ENCODE measurements at places on chromosomes 1 and 21.

- DNase-seq: peak; percentile 8
Measured at GRCh38 chr1:112849425-112850033, 106.5 kb downstream of the SLC16A1 start.

- no peak for DNase-seq
Measured at GRCh38 chr1:201653233-201653632, 114.3 kb downstream of the NAV1 start.

DNA sequence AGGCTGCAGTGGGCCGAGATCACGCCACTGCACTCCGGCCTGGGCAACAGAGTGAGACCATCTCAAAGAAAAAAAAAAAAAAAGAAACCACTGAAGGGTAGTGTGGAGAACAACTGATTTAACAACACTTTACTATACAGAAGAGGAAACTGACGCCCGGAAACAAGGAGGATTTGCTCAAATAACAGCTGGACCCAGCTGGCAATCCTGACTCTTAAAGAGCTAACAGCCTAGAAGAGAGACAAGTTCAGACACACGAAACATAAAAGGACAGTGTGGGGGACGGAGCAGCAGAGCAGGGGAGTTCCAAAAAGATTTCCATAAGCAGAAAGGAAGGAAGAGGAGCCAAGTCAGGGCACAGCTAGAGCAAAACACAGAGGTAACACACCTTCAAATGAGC lies 4.4 kb downstream of the ECHDC2 start:
- no peak for DNase-seq

DNA sequence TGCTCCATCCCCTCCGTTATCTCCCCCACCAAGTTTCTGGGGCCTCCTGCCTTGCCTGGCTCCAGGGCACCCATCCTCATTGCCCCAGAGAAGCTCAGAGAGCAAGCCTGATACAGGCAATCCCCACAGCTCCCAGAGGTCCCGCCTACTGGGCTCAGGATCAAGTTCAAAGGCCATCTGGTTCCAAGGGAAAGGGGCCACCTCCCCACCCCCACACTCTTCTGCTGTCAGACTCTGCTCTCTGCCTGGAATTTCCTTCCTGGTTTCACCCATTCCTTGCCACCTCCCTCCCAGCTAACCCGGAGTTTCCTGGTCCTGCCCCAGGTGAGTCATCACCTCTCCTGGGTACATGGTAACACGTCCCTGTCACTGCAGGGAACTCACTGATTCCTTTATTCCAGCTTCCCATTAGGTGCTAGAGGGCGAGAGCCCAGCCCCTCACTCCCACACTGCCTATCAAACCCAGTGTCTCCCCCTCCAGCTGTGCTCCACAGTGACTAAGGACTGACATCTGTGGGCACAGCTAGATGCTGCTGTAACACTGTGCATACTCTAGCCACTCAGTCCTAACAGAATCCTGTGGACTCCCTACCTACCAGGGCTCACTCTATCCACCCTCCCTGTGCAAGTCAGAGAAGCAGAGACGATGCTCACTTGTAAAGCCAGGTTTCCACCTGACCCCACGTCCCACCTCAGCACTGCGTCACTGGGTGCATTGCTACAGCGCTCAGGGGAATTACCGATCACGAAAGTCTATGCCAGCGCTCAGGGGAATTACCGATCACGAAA lies 21.8 kb downstream of the RSPH1 start:
- DNase-seq: no peak

DNA sequence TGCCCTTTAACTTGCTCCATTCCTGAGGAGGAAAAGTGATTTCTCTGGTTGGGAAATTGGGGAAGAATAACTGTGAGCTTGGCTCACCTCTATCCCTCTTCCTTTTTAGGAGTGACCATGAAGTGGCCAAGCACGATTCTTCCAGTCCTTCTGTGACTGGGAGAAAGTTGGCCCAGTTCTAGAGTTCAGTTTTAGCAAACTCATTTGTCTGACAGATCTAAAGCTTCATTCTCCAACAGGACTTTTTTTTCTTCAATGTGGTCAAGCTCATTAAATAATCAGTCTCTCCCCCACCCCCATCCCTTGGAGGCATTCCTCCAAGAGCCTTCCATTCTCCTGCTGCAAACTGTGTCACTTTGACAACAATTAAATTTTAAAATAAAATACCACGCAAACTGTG lies 6.4 kb upstream of the AGL start:
- DNase-seq: no peak

GRCh38 chr21:45115141-45115540 lies 40.8 kb downstream of the ADARB1 start:
- DNase-seq: no peak

DNA sequence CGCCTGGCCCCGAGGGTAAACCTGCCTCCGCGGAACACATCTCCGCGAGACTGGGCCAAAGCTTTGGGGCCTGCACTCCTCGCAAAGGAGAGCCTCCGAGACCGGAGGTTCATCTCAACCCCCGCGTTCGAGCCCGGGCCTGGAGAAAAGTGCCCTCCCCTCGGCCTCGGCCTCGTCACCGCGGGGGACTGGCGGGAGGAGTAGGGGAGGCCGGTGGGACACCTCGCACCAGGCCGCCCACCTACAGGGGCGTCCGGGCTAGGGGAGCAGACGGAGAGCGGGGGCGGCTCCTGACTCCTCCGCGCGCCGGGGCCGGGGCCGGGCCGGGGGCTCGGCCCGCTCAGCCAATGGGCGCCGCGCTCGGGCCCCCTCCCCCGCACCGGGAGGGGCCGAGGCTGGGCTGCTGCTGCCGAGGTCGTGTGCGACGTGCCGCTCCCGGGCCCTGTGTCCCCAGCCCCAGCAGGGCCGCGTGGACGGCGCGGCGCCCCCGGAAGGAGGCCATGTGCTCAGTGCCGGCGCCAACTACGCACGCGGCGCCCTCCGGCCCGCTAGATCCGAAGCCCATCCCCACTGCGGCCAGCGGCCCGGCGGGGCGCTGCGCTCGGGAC lies 684 bp downstream of the SLC2A1 start:
- peak; percentile 81 for DNase-seq

DNA sequence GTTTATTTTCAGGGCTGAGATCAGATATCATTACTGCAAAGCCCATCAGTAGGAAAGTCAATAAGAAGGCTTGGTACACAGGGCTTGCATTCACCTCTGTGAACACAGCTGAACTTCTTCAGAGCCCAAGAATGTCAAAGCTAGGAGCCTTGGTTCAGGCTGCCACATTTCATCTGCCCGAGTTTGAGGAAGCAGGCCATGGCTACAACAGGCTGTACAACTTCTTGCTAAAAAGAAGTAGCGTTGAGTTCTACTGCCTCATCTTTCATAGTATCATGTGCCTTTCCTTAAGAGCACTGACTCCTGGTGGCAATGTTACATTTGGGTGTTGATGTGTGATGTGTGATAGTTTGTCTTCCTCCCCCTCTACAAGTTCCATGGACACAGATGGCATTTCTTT lies 10.1 kb downstream of the C1orf162 start:
- DNase-seq: no peak

GRCh38 chr1:235809688-235810397 lies 56.9 kb downstream of the LYST start:
- no peak for DNase-seq

DNA sequence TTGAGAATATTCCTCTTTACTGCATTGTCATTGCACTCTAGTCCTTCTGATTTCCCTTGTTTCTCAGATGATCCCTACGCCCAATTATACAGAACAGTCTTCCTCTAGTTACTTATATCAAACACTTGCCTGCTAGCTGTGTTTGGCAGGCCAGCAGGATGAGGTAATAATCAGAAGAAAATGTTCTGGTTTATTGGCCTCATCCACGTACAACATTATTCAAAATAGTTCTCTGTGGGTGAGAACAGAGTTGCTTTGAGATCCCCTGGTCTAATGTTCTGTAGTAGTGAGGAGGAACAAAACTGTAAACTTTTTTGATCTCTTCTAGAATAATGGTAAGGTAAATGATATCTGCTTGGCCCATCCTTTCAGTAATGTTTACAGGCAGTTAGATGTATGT lies 22.3 kb upstream of the C1orf105 start:
- DNase-seq: peak; percentile 13

DNA sequence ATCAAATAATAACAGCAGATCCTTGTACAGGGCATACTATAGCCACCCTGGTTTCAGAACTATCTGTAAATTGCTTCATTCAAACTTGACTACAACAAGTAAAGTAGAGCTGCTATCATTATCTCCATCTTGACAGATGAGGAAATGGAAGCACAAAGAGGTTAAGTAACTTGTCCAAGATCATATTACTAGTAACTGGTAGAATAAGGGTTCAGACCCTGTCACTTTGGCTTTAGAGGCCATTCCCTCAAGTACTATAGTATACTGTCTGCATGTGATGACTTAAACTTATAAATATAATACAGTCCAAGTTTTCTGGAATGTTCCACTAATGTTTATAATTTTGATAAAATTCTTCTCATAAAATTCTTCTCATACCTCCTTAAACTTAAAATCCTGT lies 24.8 kb downstream of the PGM1 start:
- DNase-seq: no peak

DNA sequence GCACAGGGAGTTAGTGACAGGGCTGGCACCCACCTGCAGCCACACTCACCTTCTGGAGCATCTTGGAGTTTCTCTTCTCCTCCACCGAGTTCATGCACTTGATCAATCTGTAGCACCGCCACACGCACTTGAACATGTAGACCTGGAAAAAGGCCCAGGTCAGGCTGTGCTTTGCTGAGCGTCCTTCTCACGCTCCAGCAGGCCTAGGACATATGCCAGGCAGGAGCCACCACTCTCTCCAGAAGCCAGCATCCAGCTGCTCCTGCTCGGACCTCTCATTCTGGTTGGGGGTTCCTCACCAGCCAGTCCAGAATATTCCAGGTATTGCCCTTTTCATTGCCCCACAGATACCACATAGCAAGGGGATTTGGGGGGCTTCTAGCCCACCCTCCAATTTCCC lies 11.7 kb upstream of the MATN1 start:
- DNase-seq: no peak

All from germinal center (tissue), 1 donor.